Left colon (tissue), 2 donors: ENCODE measurements at places on chromosomes 6 and 20. TPM values are rescaled to one million over a fixed set of nuclear protein-coding genes. Genes with fewer than 3 reads are reported as not detected.

BPIFB2 gene
- total RNA-seq = not detected

- no peak for DNase-seq
Measured at GRCh38 chr20:60794674-60795073, 457.4 kb upstream of the CDH4 start.

ADGRF5 gene
- total RNA-seq = 3.2 TPM

XPO5 gene
- total RNA-seq = 20.0 TPM

DNA sequence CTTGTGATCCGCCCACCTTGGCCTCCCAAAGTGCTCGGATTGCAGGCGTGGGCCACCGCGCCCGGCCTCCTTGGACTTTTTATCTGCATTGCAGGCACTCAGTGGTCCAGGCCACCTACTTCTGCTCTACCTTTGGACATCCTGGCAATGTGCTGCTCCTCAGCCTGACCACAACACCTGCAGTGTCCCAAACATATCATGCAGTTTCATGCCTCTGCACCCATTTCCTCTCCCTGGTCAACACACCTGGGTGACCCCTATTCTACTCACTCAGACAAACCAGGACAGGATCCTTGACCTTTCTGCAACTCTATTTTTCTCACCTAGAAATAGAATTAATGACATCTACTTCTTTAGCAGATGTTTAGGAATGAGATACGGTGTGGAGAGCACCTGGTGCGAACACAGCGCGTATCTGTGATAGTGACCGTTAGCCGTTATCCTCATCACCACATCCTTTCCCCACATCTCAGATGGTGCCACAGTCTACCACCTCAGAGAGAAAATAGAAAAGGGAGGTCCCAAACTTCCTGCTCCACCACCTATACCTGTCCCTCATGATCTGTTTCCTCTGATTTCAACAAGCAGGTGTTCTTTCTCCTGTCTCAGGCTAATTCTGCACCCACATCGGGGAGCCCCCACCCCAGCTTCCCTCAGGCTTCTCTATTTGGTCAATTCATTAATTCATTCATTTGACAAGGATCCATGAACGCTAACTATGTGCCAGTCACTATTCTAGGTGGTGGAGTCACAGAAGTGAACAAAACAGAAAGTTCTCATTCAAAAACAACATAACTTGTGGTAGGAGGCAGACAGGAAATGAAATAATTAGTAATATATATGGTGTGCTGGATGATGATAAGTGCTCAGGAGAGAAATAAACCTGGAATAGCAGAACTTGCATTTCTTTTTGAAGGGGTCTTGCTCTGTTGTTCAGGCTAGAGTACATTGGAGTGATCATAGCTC is 4.3 kb upstream of the BTN3A2 start:
- DNase-seq = no peak
